ENCODE measurements at places on chromosomes 12 and 14.

- no peak for DNase-seq
Observed at GRCh38 chr14:102363182-102363943, 622 bp downstream of the TECPR2 start.

GRCh38 chr14:68544081-68544892 is 248.6 kb downstream of the ZFP36L1 start:
- DNase-seq: no peak

GRCh38 chr14:59450716-59451115 is 14.5 kb downstream of the GPR135 start:
- DNase-seq: no peak

GRCh38 chr12:80766897-80767296 is 50.2 kb downstream of the MYF5 start:
- no peak for DNase-seq

GRCh38 chr12:131631230-131631629 is 79.7 kb upstream of the SFSWAP start:
- DNase-seq: no peak

DNA sequence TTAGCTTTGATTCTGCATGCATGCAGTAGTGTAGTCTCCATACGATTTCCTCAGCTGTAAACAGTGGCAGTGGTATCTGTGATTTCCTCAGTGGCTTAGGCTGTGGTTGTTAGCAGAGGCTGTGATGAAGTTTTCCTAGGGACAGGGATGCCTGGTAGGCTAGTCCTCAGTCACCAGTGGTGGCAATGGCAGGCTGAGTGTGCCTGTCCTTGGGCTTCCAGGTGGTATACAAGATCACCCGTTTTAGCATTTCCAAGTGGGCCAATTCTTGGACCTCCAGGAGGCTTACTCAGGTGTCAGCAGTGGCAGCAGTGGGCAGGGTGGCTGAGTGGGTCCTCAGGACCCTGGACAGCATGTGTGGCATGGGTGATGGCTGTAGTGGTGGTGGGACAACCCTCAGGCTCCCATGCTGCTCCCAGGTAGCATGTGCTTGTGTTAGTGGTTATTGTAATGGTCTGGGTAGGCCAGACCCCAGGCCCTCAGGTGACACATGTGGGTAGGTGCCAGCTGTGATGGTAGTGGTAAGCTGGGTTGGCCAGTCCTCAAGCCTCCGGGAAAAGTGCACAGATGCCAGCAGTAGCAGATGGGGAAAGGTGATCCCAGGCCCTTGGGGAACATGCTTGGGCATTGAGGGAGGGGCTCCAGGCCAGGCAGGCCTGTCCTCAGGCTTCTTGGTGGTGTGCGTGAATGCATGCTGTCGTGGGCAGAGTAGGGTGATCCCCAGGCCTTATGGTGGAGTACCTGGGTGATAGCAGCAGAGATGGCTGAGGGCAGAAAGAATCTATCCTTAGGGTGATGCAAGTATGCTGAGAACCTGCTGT is 146.5 kb downstream of the PAPOLA start:
- no peak for DNase-seq

GRCh38 chr12:89160716-89161123 is 191.6 kb downstream of the DUSP6 start:
- no peak for DNase-seq

DNA sequence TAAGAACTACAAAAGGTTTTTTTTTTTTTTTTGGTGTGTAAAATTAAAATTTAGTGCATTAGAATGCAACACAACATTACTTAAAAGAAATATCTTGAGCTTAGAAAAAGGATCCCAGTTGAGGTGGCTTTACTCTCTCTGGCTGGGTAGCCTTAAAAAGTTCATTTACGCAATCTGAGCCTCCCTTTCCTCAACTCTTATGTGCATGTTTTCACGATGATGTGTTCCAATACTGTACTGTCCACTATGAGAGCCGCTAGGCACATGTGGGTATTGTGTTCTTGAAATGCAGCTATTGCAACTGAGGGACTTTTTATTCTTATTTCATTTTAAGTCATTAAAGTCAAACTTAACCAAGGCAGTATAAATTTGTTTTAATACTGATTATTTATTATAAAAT is 460.9 kb upstream of the SYT1 start:
- DNase-seq: no peak

- DNase-seq: no peak
Observed at GRCh38 chr12:89192429-89192828, 159.9 kb downstream of the DUSP6 start.

- no peak for DNase-seq
Observed at GRCh38 chr14:91038439-91038838, 22.0 kb downstream of the RPS6KA5 start.

DNA sequence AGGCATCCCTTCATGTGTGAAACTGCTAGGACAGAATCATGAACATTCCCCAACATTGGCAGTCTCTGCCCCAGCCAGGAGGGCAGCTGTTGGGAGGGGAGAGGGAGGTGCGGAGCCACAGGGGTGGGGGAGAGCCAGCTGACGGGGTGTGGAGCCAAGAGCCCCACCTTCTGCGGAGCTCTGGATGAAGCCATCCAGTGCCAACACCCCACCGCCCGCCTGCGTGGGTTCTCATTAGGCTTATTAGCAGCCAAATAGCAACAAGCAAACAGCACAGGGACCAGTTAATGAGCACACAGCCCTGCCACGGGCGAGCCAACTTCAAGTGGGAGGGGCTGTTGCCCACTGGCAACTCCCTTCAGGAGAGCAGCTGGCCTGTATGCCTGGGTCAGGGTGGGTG is 12.1 kb downstream of the LTBP2 start:
- DNase-seq: no peak

DNA sequence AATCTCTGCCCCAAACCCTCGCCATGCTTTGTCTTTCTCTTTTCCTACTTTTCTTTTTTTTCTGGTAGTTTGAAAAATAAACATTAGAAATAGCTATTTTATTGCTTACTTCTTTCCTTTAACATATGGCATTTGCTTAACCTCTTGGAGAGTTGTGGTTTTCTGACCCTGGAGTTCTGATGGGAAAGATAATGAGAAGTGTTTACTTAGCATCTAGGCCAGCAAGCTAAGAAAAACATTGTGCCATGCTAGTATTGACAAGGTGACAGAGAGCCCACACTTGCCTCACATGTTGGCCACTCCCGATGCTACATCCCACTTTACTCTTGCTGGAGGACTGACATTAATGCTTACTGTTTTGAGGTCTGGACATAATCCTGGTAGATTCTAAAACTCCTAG is 886.2 kb downstream of the DIO2 start:
- no peak for DNase-seq

DNA sequence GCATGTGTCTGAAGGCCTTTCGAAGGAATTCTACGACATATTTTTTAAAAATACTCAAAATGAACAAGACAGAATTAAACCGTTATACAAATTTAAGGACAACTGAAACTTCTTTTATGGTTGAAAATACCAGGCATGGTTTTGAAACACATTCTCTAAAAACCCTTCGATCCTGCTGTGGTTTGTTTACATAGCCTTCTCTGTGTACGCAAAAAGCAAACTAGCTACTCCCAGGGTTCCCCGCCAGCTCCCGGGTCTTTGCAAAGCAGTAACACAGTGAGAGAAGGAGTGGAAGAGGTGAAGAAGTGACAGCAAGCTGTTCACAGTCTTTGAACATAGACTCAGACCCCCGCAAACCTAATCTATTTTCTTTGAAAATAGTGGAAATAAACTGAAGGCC is 2.2 kb upstream of the TC2N start:
- DNase-seq: no peak

GRCh38 chr12:118821386-118821925 is 159.9 kb upstream of the SRRM4 start:
- DNase-seq: no peak

- no peak for DNase-seq
Observed at GRCh38 chr12:54134850-54135249, 53.9 kb downstream of the SMUG1 start.

DNA sequence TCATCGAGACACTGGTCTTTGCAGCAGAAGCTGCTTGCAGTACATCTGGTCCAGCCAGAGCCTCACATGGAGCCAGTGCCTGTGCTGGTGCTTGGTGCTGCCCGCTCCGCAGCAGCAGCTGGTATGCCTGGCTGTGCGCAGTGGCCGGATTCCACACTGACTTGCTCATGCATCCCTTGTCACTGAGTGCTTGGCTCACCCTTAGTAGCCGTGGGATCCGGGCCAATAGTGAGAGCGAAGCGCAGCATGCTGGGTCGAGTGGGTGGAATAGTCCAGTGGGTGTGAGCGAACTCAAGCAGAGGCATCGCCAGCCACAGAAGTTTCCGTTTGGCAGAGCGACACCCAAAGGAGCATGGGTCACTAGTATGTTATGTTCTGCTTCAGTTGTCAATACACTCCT is 10.1 kb upstream of the FBXO33 start:
- DNase-seq: no peak

GRCh38 chr12:7158781-7159609 is 28.8 kb downstream of the CLSTN3 start:
- no peak for DNase-seq

DNA sequence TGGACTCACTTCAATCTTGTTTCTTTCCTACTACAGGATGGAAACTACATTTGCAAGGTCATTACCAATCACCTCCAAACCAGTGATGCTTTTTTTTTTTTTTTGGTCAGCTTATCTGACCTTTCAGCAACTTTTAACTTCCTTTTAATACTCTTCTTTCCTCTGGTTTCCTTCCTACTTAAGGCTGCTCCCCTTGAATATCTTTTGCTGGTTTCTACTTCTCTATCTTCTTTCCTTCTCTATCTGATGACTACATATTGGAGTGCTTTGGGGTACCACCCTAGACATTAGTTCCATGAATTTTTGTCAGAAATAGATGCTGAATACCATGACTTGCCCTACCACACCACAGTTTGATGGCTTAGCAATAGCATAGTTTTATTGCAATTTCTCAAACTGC is 197.7 kb upstream of the DDHD1 start:
- DNase-seq: no peak

GRCh38 chr12:47967461-47968321 is 4.3 kb downstream of the TMEM106C start:
- no peak for DNase-seq

GRCh38 chr14:93906341-93907329 is 20.5 kb upstream of the FAM181A start:
- DNase-seq: peak; percentile 25

DNA sequence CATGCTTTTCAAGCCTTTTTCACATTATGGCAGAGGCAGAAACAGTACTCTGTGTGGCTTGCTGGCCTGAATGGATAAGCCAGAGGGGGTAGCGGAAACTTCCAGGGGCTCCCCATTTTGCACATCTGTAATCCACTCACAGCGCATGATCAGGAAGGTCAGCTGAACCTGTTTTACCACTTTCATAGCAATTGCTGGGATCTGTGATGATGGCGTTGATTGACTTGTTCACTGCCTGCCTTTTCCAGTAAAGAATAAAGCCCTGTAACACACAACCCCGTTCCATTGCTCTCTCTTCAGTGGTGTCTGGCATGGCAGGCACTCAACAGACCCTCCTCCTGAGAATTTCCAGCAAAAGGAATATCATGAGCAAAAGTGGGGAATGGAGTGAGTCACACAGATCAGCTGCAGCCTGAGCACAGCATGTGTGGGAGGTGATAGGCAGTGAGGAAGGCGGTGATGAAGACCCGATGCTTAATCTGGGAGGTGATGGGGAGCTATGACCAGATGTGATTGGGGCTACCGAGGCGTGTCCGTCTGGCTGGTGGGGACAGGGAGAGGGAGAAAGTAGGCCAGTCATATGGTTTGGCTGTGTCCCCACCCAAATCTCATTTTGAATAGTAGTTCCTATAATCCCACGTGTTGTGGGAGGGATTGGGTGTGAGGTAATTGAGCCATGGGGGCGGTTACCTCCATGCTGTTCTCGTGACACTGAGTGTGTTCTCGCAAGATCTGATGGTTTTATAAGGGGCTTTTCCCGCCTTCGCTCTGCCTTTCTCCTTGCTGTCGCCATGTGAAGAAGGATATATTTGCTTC is 44.7 kb upstream of the CHST11 start:
- no peak for DNase-seq

DNA sequence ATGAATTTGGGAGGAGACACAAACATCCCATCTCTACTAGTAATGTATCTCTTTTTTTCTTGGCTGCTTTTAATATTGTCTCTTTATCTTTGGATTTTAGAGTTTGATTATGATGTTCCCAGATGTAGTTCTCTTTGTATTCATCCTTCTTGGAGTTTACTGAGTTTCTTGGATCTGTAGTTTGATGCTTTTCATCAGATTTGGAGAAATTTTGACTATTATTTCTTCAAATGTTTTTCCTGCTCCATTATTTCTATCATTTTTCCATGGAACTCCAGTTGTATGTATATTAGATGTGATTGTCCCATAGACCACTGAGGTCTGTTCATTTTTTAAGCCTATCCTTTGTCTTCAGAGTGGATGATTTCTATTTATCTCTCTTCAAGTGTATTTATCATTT is 90.7 kb upstream of the ARHGAP5 start:
- no peak for DNase-seq

- DNase-seq: no peak
Observed at GRCh38 chr12:110641521-110641920, 27.6 kb downstream of the TCTN1 start.

DNA sequence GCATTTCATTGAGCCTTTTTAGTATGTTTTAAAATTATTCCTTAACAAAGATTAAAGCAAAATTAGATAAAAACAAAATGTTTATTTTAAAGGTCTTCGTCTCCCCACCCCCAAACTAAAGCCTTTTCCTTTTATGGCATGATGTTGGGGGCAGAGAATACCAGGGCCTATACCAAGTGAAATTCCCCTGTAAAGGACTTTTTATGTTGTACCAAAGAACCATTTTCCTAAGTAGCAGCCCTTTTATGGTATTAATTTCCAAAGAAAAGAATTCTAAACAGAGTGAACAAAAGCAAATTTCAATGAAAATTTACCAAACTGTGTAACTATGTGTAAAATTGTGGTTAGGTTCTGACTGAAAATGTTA is 71.9 kb upstream of the GNPNAT1 start:
- no peak for DNase-seq

DNA sequence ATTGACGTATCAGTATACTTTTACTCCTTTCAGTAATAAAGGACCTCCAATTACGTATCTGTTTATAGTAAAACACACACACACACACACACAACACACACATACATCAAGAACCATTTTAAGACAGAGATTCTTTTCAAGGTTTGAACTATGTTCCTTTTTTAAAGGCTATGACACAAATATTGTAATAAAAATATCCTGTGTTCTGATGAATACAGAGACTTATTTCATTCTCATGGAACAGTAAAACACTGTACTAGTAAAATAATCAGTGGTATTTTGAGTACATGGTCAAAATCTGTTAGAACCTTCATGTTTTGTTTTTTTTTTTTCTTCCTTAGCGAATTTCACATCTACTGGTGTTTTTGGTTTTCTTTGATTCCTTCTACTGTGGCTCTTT is 7.6 kb downstream of the FLRT2 start:
- no peak for DNase-seq

DNA sequence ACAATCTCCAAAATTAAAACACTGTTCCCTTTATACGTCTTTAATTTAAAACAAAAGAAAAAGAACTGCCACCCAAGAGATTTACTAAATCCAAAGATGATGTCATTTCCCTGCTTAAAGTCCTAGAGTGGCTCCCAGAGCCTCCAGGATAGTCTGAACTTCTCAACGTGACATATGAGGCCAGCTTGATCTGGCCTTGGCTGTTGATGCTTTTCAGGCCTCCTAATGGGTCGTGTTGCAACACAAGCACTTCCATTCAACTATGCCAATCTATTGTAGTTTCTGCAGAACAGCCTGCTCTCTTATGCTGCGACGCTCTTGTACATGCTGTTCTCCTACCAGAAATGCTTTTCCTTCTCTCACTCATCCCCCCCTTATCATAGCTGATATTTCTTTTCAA is 35.7 kb downstream of the LGR5 start:
- no peak for DNase-seq
